Neural crest cell (in vitro differentiated cells): ENCODE measurements at places on chromosomes 3 and 15. TPM values are rescaled to one million over a fixed set of nuclear protein-coding genes. Genes with fewer than 3 reads are reported as not detected.

PLD1 gene
- total RNA-seq: 0.89 and 0.93 TPM in 2 replicates

DNA sequence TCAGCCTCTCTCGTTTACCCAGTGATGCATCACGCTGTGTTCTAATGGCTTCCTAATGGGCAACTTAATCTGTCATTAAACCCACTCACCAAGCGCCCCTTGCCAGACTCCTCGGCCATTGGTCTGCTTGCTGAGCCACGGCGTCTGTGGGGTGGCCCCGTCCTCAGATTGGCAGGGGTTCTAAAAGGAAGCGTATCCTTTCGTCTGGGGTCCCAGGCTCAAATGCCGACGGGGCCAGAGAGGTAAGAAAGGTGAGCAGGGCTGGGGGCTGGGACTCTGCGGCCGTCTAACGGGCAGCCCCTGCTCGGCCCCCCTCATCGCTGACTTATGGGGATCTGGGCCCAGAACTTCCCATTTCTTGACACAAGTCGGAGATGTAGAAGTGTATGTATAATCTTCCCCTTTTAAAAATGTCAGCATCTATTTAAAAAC, 315.1 kb upstream of the PROK2 start:
- H3K4me3 ChIP-seq: peak overlapping the region; percentile 87
- H3K4me1 ChIP-seq: peaks cover 23% of the 10 kb centered on the region
- H3K36me3 ChIP-seq: no peaks in the 10 kb centered on the region
- no peak overlapping the region for H3K27ac ChIP-seq
- no peak for DNase-seq

CPLX3 gene
- total RNA-seq: not detected in 2 replicates

GRCh38 chr15:52351206-52351908, 55.8 kb upstream of the MYO5C start:
- no peak for DNase-seq
- no peak overlapping the region for H3K4me3 ChIP-seq
- H3K27ac ChIP-seq: no peak overlapping the region
- H3K4me1 ChIP-seq: no peaks in the 10 kb centered on the region

- H3K4me3 ChIP-seq: no peak overlapping the region
- no peaks in the 10 kb centered on the region for H3K4me1 ChIP-seq
- no peaks in the 10 kb centered on the region for H3K36me3 ChIP-seq
- no peak overlapping the region for H3K27ac ChIP-seq
- no peak for DNase-seq
These were observed 38.7 kb upstream of the MAGEF1 start for GRCh38 chr3:184750349-184751083.

DNA sequence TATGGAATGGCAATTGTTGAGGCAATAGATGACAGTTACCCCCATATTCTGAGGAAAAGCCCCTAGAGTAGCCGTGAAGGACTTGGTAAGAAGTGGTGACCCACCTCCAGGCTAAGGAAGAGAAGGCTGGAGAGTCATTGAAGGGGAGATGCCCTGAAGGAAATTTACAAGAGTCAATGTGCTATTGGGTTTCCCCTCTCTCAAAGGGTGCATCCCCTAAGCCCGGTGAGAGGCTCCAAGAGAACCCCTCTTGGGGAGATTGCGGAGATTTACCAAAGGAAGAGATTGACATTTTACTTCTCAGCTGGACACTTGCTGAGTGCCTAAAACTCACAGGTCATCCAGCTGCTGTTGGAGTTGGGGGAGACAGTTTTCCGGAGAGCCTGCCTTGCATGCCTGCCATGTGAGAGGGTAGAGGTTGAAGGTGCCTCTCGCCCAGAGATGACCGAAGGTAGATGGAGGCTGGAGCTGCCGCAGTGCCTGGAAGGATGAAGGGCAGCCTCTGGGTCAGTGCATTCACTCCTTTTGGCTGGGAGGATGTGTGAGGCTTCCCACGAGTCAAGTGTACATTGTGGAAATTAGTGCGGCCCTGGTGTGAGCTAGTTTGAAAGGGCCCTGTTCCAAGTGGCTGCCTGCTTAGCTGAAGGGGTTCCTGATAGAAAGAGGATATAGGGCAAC, 30.7 kb downstream of the MESD start:
- H3K4me3 ChIP-seq: no peak overlapping the region
- H3K4me1 ChIP-seq: peaks cover 33% of the 10 kb centered on the region
- no peak for DNase-seq
- no peak overlapping the region for H3K27ac ChIP-seq

DNA sequence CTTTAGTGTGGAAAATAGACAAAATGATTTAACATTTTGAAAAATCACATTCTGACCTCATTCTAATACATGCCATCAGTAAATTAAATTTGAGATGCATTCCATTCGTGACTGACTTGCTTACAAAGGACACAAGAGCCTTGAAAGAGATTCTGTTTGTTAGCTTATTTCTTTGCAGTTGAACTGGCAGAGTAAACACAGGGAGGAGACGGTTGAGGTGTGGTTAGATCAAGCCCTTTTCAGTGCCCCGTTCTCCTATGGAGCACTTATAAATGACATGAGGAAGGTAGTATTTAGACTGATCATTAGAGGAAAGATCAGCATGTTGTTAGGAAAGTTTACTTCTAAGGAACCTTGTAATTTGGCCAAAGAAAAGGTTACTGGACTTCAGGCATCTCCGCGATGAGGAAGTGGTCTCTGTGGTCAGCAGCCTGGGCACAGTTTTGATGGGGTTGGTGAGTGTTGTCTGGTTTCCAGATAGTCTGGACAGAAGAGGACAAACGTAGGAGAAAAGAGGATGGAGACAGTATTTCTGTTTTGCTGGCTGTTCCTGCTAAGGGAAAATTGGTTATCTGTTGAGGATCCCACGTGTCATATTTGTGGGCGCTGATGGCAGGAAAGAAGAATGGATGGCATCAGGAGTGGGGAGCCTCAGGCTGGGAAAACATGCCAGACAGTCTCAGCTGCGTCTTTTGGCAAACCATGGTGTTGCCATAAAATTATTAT, 328.9 kb upstream of the TBL1XR1 start:
- no peaks in the 10 kb centered on the region for H3K27me3 ChIP-seq
- peaks cover 18% of the 10 kb centered on the region for H3K4me1 ChIP-seq
- peak overlapping the region; percentile 15 for H3K27ac ChIP-seq
- H3K36me3 ChIP-seq: peaks cover 2% of the 10 kb centered on the region
- no peak overlapping the region for H3K4me3 ChIP-seq

DNA sequence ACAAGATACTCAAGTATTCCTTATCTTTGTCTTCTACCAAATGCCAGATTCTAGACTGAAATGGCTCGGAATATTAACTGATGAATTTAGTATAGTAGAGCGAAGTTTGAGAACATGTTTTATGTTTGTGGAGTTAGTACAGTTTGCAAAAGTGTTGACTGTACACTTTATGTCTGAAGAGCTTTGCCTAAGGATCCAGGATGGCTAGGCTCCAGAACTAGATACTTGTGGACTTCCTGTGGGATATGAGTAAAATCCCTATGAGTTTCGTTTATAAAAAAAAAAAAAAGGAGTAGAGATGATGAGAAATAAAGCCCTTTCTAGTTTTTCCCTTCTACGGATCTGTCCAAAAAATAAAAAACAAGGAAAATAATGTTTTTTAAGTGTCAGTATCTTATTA, 96.7 kb downstream of the TP63 start:
- no peak overlapping the region for H3K4me3 ChIP-seq
- no peaks in the 10 kb centered on the region for H3K4me1 ChIP-seq
- no peaks in the 10 kb centered on the region for H3K36me3 ChIP-seq
- no peak overlapping the region for H3K27ac ChIP-seq
- DNase-seq: no peak
- no peaks in the 10 kb centered on the region for H3K27me3 ChIP-seq

DNA sequence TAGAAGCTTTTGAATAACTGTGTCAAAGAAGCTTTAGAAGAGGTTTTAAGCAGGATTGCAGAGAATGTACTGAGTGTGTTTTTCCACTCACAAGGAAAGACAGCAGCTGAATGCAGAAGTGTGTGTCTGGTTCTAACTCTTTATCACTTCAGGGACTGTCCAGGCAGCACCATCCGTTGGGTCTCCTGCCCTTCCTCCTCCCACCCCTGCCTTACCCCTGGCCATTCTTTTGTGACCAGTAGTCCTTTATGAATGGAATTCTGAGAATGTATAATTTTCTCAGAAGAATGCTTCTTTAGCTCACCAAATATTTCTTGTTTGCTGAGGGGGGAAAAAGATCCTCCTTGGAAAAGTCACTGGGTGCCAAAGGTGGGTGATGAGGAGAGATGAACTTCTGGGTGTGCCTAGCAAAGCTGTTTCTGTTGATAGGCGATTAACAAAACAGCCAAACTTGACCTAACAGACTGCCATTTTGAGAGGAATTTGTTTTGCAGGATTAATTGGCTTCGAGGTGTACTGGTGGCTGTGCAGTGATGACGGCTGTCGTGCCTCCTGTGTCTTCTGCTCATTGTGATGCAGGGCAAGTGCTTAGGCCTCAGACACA, 70.9 kb downstream of the IGF1R start:
- peak overlapping the region; percentile 73 for H3K27ac ChIP-seq
- no peaks in the 10 kb centered on the region for H3K27me3 ChIP-seq
- no peak overlapping the region for H3K4me3 ChIP-seq
- peaks cover 71% of the 10 kb centered on the region for H3K4me1 ChIP-seq
- H3K36me3 ChIP-seq: no peaks in the 10 kb centered on the region
- DNase-seq: no peak

GRCh38 chr15:77542491-77543001, 90.2 kb downstream of the LINGO1 start:
- no peak overlapping the region for H3K4me3 ChIP-seq
- H3K27me3 ChIP-seq: no peaks in the 10 kb centered on the region
- H3K36me3 ChIP-seq: no peaks in the 10 kb centered on the region
- peak overlapping the region; percentile 75 for H3K27ac ChIP-seq
- no peak for DNase-seq
- H3K4me1 ChIP-seq: peaks cover 72% of the 10 kb centered on the region

DNA sequence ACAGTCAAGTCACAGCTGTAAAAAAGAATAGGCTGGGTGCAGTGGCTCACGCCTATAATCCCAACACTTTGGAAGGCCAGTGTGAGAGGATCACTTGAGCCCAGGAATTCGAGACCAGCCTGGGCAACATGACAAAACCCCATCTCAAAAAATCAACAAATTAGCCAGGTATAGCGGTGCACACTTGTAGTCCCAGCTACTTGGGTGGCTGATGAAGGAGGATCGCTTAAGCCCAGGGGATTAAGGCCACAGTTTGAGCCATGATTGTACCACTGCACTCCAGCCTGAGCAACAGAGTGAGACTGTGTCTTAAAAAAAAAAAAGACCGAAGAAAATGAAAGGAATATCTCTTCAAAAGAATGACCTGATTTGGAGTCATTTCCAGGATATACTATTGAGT, 6.6 kb downstream of the HERC1 start:
- H3K4me1 ChIP-seq: peaks cover 4% of the 10 kb centered on the region
- H3K27ac ChIP-seq: no peak overlapping the region
- no peaks in the 10 kb centered on the region for H3K36me3 ChIP-seq
- H3K27me3 ChIP-seq: no peaks in the 10 kb centered on the region

ALDH1L1 gene
- 0.49 and 0.66 TPM in 2 replicates for total RNA-seq

CYP1A1 gene
- total RNA-seq: 1.7 and 2.3 TPM in 2 replicates

- H3K4me1 ChIP-seq: peaks cover 43% of the 10 kb centered on the region
- H3K27ac ChIP-seq: no peak overlapping the region
- no peak overlapping the region for H3K4me3 ChIP-seq
These were observed 682.6 kb downstream of the ROBO1 start for GRCh38 chr3:79085171-79085570.

- no peak overlapping the region for H3K27ac ChIP-seq
- no peak for DNase-seq
- H3K4me1 ChIP-seq: peaks cover 24% of the 10 kb centered on the region
- H3K27me3 ChIP-seq: no peaks in the 10 kb centered on the region
- H3K4me3 ChIP-seq: no peak overlapping the region
- no peaks in the 10 kb centered on the region for H3K36me3 ChIP-seq
These were observed 215.7 kb downstream of the STT3B start for GRCh38 chr3:31748281-31748932.

DNA sequence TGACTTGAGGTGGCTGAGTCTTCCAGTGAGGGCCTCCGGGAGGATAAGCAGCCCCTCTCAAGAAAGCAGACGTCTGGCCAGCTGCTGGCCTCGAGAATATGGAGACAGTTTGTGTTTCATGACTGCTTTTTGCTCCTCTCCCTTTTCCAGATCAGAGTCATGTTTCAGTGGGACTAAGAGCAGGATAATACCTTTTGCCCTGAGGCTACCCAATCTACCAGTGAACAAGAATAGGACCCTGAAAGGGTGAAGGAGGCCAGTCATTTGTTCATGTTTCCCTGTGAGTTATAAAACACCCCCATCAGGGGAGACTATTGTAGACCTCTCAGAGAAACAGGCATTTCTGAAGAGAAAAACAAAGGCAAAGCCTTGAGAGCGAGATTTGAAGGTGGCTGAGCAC, 137.4 kb downstream of the RYR3 start:
- H3K27me3 ChIP-seq: peaks cover 4% of the 10 kb centered on the region
- no peaks in the 10 kb centered on the region for H3K36me3 ChIP-seq
- H3K4me3 ChIP-seq: no peak overlapping the region
- H3K4me1 ChIP-seq: peaks cover 10% of the 10 kb centered on the region
- H3K27ac ChIP-seq: no peak overlapping the region
- no peak for DNase-seq

DNA sequence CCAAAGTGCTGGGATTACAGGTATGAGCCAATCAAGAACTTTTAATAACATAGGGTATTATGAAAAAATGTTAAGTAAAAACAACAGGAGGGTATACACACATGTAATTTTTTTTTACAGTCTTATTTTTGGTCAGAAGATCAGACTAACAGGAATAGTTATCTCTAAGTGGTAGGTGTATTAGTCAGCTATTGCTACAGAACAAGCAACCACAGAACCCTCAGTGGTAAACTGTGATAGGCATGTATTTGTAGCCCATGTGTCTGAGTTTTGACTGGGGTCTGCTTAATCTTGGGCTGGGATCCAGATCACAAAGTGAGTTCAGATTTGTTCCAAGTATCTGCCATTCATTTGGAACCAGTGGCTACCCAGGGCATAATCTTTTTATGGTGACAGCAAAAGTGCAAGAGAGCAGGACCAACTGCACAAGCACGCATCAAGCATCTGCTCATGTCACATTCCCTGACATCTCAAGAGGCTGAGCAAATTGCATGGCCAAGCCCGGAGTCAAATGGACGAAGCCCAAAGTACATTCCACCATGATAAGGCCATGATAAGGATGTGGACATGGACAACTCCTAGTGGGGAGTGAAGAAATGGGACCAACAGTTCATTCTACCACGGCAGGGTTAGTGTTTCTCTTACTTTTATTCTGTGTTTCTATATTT, 3.0 kb upstream of the IL5RA start:
- no peak overlapping the region for H3K27ac ChIP-seq
- no peak for DNase-seq
- no peaks in the 10 kb centered on the region for H3K36me3 ChIP-seq
- H3K4me3 ChIP-seq: no peak overlapping the region
- peaks cover 8% of the 10 kb centered on the region for H3K27me3 ChIP-seq

GRCh38 chr15:35911052-35911777, 365.2 kb upstream of the DPH6 start:
- H3K4me3 ChIP-seq: no peak overlapping the region
- H3K4me1 ChIP-seq: no peaks in the 10 kb centered on the region
- H3K36me3 ChIP-seq: no peaks in the 10 kb centered on the region
- H3K27ac ChIP-seq: no peak overlapping the region
- H3K27me3 ChIP-seq: no peaks in the 10 kb centered on the region
- DNase-seq: no peak

GRCh38 chr15:52667597-52667996, 11.6 kb downstream of the ATOSA start:
- H3K36me3 ChIP-seq: peaks cover 2% of the 10 kb centered on the region
- no peaks in the 10 kb centered on the region for H3K27me3 ChIP-seq
- no peak for DNase-seq
- no peak overlapping the region for H3K4me3 ChIP-seq

- peaks cover 28% of the 10 kb centered on the region for H3K4me1 ChIP-seq
- H3K4me3 ChIP-seq: no peak overlapping the region
- peaks cover 2% of the 10 kb centered on the region for H3K36me3 ChIP-seq
- H3K27ac ChIP-seq: no peak overlapping the region
These were observed 3.6 kb upstream of the NMD3 start for GRCh38 chr3:161217496-161217895.
